ENCODE measurements at places on chromosomes 2 and 18.

DNA sequence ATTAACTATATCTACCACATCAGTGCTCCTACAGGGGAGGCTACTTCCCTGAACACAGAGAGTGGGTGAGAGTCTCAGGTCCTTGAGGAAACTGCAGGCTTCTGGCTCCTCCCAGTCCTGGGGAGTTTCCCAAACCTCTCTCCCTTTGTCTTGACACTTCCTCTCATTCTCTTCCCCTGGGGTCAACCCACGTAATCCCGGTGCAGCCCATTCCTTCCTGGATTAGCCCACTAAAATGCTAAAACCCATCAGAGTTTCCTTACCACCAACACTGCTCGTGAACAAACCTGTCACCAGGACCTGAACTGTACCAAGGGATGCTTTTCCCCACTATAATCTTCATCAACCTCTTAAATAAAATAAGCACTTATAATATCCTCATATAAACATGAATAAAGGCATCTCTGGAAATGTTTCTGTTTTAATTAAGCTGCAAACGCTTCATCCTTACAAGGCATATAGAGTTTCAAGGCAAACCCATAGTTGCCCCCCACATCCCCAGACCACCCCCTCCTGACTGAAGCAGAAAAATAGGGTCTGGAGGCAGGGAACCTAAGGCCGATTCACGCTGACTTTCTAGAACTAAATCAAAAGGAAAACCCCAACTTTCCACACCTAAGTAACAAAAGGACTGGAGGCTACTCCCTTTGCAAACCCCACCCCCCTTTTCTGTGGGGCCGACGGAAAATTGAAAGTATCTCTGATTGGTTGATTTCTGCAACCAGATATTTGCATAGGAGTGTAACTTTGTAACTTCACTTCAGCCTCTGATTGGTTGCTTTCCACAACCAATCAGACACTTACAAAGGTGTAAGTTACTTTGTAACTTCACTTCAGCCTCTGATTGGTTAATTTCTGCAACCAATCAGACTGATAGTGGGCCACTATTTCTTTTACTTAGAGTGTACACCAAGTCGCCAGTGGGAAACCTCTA is 19.0 kb downstream of the TMSB10 start:
- peak; percentile 78 for DNase-seq

- no peak for DNase-seq
These were observed 177.7 kb downstream of the PIEZO2 start for GRCh38 chr18:10971717-10972116.

GRCh38 chr2:213167271-213167930 is 16.0 kb upstream of the IKZF2 start:
- peak; percentile 27 for DNase-seq

GRCh38 chr2:17649026-17649425 is 104.6 kb downstream of the SMC6 start:
- no peak for DNase-seq

DNA sequence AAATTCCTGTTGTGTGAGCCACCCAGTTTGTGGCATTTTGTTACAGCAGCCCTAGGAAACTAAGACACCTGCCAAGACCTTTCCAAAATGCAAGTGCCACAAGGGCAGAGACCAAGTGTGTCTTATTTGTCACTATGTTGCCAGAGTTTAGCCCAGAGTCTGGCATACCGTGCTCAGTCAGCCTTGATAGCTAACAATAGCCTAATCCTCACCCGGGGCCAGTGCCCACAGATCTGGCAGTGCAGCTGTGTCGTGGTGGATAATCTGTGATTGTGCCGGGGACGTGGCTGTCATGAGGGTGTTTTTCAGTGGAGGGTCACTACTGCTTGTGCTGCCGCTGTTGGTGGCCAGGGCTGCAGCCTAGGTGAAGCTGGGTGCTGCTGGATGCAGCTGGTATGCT is 53.5 kb downstream of the MEP1B start:
- DNase-seq, result no peak

DNA sequence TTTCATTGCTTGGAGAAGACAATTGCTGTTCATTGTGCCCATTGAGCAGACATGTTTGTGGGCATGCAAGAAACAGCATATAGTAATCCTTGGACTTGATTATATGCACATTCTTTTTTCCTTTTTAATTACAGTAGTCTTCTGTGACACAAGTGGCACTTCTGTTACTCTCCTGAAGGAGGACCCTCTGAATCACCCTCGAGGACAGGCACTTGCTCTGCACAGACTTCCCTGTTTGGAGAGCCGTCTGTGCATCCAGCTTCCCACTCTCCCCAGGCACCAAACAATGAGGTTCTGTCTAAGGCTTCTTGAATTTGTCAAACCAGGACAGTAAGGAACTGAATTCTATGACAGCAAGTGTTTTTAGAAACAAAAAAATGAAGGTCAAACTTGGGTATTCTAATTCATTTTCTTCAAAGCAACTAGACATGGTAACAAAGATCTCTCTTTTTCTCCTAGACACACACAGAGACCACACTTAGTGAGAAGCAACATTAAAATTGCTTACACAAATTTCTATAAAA is 844.6 kb upstream of the ID2 start:
- DNase-seq, result no peak

DNA sequence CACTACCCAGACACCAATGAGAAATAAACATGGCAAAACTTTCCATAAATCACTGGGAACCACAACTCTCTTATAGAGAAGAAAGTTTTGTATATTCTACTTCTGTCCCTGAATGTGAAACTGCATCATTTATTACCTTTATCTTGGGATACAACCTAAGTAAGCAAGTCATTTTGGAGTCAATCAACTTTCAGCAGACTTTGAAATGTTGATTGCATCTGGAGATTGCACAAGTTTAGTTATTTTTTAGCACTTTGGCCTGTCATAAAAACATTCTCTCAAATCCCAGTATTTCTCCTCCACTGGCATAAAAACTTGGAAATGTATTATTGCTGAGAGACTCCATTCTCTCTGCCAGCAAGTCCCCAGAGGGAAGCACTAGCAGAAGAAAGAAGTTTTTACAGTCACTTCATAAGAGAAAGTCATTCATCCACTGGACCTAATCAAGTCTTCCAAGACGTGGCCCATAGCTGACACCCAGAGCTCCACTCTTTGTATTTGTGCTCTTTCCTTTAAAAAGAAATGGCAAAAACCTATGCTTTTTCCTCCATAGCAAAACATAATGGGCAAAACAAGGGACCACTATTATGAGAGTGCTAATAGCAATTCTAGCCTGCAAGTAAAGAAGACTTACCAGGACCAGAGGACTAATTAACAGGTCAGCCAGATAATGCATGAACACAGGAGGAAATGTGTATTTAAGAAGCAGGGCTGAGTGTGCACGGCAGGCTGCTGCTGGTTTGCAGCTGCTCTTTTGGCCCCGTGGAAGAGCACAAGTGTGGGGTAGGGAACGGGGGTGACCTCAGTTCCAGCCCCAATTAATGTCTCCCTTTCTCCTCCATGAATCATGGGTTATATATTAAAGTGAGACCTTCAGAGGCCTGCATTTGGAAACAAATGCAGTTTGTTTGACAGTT is 171.5 kb downstream of the INO80D start:
- no peak for DNase-seq

- DNase-seq, result no peak
These were observed 429.5 kb downstream of the CCDC85A start for GRCh38 chr2:56613254-56613653.

DNA sequence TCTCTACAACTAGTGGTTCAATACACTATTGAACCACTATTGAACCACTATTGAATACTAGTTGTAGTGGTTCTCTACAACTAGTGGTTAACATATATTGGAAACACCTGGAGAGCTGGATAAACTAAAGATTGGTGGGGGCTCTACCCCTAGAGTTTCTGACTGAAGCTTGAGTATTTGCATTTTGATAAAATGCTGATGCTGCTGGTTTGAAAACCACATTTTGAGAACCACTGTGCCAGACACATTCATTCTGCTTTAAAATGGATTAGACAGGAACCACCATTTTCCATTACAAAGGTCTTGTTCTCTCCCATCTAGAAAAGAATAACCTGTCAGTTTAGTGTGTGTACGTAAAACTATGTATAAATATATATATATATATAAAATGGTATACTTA is 133.3 kb downstream of the TMEM247 start:
- DNase-seq, result no peak

GRCh38 chr18:13470516-13471197 is 252.1 kb downstream of the LDLRAD4 start:
- no peak for DNase-seq

DNA sequence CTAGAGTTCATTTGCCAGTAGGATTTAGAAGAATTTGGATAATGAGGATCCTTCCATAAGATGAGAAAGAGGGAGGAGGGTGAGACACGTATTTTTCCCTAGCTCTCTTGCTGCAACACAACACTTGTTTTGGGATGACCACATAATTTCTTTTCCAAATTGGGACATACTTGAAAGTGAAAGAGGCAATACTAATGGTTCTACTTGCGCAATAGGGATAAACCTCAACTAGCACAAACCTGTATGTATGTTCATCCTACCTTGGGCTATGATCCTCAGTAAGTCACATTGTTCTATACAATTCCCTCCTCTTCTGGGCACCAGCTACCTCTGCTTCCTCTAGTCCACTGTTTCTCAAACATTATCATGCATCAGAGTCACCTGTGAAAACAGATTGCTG is 1208.8 kb upstream of the LRRTM1 start:
- DNase-seq, result no peak

DNA sequence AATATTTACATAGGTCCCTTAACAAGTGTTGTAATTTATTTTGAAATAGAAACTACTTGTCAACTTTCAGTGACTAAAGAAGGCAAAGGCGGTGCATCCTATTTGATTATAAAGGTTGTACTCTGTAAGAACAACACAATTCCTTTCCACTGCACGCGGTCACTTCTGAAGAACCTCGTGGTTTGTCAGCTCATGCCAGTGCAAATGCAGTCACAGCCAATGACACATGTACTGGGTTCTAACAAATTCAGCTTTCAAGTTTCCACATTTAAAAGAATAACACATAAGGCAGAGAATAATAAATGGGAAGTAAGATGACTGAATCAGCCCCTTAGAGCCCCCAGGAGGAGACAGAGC is 39.7 kb downstream of the CYB5A start:
- DNase-seq, result peak; percentile 45

- no peak for DNase-seq
These were observed 31.8 kb upstream of the PPP4R3B start for GRCh38 chr2:55649211-55649610.

Data from AG10803 (cell line).